ENCODE measurements at places on chromosomes 11 and 22.

DNA sequence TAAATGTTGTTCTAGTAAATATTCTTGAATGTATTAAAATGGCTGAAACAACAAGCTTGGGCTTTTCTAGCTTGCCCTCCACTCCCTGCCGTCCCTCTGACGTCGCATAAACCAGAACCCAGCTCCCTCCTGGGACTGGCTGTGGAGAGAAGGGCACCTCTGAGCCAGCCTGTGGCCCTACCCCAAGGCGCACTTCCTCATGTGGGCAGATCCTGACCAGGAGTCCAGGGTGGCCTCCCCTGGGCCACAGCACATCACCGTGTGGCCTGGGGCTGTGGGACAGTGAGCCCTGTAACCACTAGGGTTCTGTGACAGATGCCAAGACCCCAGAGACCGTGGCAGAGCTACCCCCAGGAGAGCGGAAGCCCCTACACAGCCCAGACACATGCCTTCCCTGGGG is 10.2 kb upstream of the ADORA2A start:
- no peak for DNase-seq

- no peak for DNase-seq
Measured at GRCh38 chr22:48210198-48210580, 1447.7 kb downstream of the TBC1D22A start.

GRCh38 chr11:7677071-7677470 is 3.8 kb upstream of the CYB5R2 start:
- no peak for DNase-seq

DNA sequence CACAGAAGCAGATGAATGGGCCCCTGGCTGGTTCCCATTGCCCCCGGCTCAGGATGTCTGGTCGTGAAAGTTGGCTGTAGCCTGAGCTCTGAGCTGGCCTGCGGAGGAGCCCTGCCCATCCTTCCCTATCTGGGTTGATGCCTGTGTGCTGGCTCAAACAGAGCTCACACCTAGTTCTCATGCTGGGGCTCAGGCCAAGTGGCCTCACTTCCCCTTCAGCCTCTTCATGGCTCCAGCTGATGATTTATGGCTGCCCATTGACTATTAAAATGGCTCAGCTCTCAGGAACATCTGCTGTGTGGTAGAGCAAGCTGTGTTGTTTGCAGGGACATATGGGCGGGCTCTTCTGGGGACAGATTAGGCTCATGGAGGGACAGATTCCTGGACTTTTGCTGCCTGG is 64.7 kb downstream of the ADAMTS15 start:
- peak; percentile 80 for DNase-seq

DNA sequence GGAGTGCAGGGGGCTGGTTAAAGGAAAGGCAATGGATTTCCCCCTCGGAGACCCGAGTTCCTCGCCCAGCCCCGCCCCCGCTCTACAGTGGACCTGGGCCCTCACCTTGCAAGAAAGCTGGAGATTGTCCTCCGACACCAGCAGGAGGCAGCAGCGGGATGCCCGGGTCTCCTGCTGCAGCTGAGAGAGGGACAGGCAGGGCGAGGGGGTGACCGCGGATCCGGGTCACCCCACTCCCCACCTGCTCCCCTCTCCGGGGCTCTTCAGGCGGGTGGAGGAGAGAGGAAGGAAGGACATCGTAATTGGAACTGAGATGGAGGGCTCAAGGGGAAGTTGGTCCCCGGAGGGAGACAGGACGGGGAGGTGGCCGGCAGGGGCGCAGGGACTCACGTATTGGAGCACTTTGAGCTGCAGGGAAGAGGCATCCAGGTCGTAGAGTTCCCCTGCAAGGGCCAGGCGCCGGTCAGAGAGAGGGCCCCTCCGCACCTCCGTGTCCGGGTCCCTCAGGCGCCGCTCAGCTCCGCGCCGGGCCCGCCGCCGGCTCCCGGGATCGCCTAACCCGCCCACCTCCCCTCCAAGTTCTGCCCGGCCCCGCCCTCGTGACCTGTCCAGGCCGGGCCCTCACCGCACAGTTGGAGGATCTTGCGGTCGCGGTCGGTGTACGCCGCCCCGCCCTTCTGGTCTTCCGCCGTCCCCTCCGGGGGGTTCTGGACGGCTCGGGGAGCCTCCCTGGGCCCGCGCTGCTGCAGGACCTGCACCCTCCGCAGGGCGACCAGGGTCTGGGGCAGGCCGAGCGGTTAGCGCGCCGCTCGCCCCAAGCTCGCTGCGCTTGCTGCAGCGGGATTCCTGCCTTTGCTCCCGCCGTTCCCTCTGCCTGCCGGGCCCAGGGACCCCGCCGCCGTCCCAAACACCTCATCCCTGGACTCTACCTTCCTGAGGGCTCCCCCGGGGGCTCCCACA is 84.1 kb downstream of the PDE2A start:
- DNase-seq: peak; percentile 57

- DNase-seq: no peak
Measured at GRCh38 chr22:34669001-34669400, 397.0 kb upstream of the ISX start.

- DNase-seq: no peak
Measured at GRCh38 chr11:64765851-64766665, 6.3 kb upstream of the PYGM start.

GRCh38 chr22:21593406-21594232 is 26.1 kb downstream of the UBE2L3 start:
- peak; percentile 76 for DNase-seq

- DNase-seq: no peak
Measured at GRCh38 chr11:34869425-34869824, 46.8 kb downstream of the APIP start.

DNA sequence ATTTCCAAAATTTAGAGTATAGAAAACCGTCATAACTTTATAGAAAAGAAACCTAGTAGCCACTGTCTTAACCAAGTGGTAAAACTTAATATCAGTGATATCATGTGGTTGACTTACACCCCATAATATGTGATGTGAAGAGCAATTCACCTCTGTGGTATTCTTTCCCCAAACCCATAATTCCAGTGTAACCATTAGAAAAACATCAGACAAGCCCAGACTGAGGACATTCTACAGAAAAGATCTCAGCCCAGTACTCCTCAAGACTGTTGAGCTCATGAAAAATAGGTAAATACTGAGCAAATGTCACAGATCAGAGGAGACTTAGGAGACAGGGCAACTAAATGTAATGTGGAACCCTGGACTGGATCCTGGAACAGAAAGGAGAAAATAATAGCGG is 134.6 kb downstream of the PGR start:
- DNase-seq: no peak

GRCh38 chr22:36467946-36468345 is 13.5 kb downstream of the TXN2 start:
- no peak for DNase-seq

DNA sequence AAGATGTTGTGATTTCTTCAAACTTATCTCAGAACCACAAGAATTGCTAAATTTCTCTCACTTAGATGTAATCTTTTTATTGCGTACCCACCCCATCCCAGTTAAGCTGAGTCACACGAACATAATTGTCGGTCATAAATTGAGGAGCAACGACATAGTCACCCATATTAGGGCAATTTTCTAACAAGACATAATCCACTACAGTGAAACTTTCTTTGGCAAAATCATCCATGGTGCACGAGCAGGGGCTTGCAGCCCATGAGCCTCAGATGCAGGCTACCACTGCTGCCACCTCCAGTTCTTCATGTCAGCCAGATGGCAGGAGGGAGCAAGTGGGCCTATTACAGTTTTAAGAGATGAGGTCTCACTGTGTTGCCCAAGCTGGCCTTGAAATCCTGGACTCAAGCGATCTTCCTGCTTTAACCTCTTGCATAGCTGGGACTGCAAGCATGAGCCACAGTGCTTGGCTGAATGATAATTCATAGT is 70.3 kb upstream of the GRK2 start:
- no peak for DNase-seq

GRCh38 chr11:85310479-85310878 is 316.7 kb downstream of the DLG2 start:
- DNase-seq: no peak

GRCh38 chr11:110196884-110197420 is 99.5 kb downstream of the RDX start:
- no peak for DNase-seq
